ENCODE measurements at places on chromosomes 2 and 18. TPM values are rescaled to one million over a fixed set of nuclear protein-coding genes. Genes with fewer than 3 reads are reported as not detected.

Gene EIF4E2
- total RNA-seq: 53.2 TPM

Gene ALPP
- not detected for total RNA-seq

Gene QPCT
- 76.0 TPM for total RNA-seq

Gene TRMT61B
- 11.4 TPM for total RNA-seq

Gene PCGF1
- total RNA-seq: 12.2 TPM

All from sigmoid colon (tissue), 7 donors.